AG04450 (cell line): ENCODE measurements at places on chromosomes 3 and 15. TPM values are rescaled to one million over a fixed set of nuclear protein-coding genes. Genes with fewer than 3 reads are reported as not detected.

Gene RAB6B
- polyA plus RNA-seq, result 2.2 and 2.3 TPM in 2 replicates

Gene ZWILCH
- polyA plus RNA-seq, result 11.2 and 18.1 TPM in 2 replicates

Gene SCN11A
- 0.05 TPM in 2 replicates for polyA plus RNA-seq

Gene GPR27
- not detected in 2 replicates for polyA plus RNA-seq

Gene ACAD9
- 31.0 and 35.2 TPM in 2 replicates for polyA plus RNA-seq

Gene ALPK3
- 0.04 and 0.09 TPM in 2 replicates for polyA plus RNA-seq

Gene FBXL2
- 14.4 and 14.9 TPM in 2 replicates for polyA plus RNA-seq

DNA sequence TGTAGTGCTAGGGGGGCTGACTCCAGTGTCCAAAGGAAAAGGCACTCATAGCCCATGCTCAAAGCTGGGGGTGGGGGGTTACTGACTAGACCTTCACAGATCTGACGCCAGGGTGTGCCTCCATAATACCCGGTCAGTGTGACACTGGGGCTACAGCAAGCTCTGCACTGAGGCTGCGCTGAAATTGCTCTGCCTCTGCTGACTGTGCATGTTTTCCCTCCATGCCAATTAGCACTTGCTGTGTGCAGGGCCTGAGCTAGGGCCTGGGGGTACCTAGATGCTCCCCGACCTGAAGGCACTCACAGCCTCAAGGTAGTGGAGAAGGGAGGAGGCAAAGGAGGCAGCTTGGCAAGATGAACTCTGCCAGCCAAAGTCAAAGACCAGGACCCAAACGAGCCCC lies 5.2 kb downstream of the CAMKV start:
- DNase-seq, result no peak

- no peak for DNase-seq
Observed at GRCh38 chr3:38598791-38599190, 50.7 kb downstream of the SCN5A start.

DNA sequence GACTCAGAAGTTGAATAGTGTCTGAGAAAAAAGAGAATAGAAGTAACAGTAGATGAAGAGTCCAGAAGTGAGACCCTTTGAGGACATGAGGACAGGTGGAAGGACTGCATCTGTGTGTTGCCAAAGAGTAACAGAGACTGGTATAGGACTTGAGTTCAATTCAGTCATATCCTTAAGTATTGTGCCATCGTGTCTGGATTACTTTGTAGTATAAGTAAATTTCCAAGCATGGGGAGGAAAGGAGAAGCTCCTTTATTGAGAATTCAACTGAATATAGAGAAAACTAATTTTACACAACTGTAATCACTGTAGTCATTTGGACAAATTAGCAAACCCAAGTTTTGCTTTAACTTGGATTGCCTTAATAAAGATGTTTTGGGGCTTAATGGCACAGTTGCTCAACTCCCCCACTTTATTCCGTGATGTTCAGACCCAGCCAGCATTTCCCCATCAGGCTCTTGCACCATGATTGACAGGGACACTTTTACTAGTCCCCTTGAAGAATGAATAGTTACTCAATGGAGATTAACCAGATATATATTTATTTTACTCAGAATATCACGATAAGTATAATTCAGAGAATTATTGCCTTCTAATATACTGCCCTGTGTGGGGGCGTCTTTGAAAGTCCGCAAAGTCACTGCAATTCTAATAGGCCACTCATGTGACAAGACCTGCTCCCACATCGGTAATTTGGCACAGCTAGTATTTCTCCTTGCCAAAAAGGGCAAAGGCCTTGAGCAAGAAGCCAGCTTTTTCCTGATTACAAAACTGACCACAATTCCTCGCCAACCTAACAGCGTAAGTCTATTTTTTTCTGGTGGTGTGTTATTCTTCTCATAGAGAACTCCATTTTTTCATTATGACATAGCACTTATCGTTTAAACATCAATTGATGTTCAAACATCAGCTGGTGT lies 61.3 kb downstream of the PPARG start:
- no peak for DNase-seq

DNA sequence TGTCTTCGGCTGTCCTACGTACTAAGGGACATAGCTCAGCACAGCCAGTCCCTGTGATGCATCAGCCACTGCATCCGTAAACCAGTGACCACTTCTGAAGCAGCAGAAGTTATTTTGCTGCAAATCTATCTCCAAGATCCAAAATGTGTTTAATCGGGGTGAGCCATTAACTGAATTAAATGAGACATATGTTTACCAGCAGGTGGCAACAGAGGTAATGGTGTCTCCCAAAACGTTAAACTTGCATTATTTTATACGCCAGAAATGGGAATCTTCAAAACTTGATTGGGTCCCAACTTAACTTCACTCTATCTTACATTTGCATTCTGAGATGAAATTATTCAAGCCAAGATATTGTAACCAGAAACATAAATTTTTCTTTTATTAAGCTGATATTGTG lies 75.3 kb upstream of the BOC start:
- DNase-seq, result no peak

GRCh38 chr3:28134792-28135375 lies 106.5 kb upstream of the CMC1 start:
- no peak for DNase-seq

- DNase-seq, result no peak
Observed at GRCh38 chr3:173743111-173743510, 345.6 kb downstream of the NLGN1 start.

- peak; percentile 73 for DNase-seq
Observed at GRCh38 chr15:52102463-52102862, 10.1 kb downstream of the BCL2L10 start.

DNA sequence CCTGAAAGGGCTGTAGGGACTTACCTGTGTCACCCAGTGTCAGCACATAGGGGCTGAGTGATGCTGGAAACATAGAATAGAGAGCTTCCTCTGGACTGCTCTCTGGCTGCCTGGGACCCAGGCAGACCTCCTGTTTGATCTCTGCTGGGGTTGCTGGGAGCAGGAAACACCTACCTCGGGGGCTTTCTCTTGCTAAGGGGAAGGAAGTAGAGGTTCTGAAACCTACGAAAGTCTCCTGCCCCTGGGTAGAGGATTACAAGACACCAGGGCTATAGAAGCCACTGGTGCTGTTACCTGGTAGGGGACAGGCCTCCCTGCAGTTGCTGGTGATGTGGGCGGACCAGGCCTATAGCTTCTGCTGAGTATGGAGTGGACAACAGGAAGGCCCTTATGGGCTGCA lies 81.7 kb downstream of the DHX30 start:
- no peak for DNase-seq

- DNase-seq, result no peak
Observed at GRCh38 chr3:184726497-184726896, 14.6 kb upstream of the MAGEF1 start.

GRCh38 chr3:80734483-80734882 lies 966.7 kb upstream of the ROBO1 start:
- DNase-seq, result no peak

- DNase-seq, result no peak
Observed at GRCh38 chr3:188687389-188687788, 484.4 kb upstream of the TPRG1 start.

GRCh38 chr3:148739720-148740119 lies 42.0 kb downstream of the AGTR1 start:
- no peak for DNase-seq

- peak; percentile 59 for DNase-seq
Observed at GRCh38 chr3:44685128-44685800, 27.2 kb upstream of the ZNF502 start.

GRCh38 chr3:168248383-168249204 lies 152.9 kb upstream of the GOLIM4 start:
- no peak for DNase-seq

DNA sequence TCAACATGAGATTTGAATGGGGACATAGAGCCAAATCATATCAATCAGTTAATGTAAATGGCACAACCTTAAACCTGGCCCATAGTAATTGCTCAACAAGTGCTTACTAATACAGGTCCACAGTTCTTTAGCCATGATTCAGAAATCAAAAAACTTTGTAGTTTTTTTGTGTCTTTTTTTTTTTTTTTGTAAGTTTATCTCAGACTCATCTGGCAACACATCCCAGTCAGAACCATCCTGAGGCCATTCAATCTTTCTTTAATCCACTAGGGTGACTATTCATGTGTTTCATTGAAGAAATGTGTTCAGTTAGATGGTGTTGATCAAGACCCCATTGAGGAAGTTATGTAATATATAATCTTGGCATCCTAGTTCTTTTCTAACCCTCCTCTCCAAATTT lies 65.4 kb downstream of the ABI3BP start:
- no peak for DNase-seq

GRCh38 chr15:96474231-96474664 lies 143.7 kb downstream of the NR2F2 start:
- DNase-seq, result no peak

DNA sequence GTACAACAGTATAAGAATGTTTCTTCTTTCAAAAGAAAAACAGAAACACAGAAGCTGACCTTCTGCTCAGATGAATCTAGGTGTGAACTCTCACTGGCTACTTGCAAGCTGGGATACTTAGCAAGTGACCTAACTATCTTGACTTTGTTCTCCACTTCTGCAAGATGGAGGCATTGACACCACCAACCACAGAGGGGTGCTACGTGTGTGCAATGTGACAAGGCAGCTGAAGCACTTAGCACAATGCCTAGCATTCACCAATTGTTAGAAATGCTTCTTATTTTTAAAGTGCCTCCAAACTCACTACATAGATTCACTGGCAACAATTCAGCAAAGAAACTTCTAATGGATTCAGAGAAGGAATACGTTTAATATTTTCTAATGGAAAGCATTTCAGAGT lies 331.4 kb upstream of the WNT5A start:
- DNase-seq, result no peak

DNA sequence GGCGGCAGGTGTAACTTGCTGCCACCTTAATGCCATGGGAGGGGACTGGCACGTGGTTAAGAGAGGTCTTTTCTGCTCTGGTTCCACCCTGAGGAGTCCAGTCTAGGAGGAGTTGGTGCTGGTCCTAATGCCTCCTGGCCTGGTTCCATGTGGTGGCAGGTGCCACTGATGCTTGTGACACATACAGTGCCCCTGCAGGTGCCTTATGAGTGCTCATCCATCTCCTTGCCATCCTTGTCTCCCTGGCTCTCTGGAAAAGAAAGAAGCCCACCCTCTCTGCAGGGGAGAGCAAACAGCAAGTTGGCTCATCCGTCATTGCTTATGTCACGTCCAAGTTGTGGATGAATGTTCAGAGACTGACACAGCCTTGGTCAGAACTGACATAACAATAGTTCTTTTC lies 175.8 kb upstream of the DPH6 start:
- no peak for DNase-seq

DNA sequence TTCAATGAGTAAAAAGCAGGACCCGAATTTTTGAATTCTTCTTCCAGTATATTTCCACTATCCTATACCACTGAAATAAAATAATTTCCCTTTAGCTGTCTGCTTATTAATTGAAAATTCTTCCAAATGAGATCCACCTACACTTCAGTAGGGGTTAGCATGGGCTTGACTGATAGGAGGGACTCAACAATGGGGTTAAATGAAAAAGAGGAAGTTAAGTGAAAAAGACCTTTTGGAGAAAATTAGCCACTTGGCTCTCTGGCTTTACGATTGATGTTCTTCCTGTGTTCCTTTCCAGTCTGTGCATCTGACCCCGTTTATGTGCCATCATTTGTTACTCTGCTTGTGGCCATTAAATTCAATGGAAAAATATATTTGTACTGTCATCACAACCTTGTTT lies 54.0 kb upstream of the GCNT3 start:
- DNase-seq, result no peak

DNA sequence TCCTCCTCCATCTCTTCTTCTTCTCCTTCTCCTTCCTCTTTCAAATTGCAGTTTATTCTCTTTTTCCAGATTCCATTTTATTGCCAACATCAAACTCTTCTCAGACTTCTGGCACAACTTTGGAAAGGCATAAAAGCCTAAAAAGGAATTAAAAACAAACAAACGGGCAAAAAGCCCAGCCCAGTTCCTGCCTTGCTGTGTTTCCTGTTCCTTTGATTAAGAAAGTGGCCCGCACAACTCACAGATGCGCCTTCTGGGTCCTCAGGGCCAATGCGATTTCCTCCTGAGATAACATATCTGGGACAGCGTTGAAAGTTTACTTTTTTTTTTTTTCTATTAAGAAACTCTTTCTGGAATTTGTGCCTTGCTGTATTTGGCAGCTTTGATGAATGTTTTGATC lies 158.7 kb upstream of the UBE3A start:
- DNase-seq, result no peak
